ENCODE measurements at places on chromosomes 2 and 18.
A peak's percentile ranks its signal among the peaks of the same experiment; 100 is the strongest.

DNA sequence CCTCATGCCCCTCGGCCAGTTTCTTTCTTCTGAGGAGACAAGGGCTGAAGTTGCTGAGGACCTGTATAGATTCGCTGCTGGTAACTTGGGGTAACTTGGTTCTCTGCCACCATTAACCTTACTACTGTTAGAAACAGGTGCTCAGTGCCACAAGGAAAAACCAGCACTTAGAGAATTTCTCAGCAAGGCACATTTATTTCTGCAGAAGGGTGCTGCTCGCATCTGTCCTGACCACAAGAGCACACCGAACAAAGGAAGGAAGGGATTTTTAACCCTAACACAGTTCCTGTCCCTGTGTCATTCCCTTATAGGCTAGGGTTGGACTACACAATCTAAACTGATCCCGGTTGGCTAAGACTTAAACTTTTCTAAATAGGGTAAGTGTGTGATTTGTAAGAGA lies 154.1 kb downstream of the SOCS6 start:
- no peak for DNase-seq

- peak; percentile 53 for DNase-seq
Observed at GRCh38 chr2:216770717-216771116, 75.4 kb upstream of the IGFBP5 start.

GRCh38 chr2:119376810-119377209 lies 10.0 kb downstream of the DBI start:
- no peak for DNase-seq

DNA sequence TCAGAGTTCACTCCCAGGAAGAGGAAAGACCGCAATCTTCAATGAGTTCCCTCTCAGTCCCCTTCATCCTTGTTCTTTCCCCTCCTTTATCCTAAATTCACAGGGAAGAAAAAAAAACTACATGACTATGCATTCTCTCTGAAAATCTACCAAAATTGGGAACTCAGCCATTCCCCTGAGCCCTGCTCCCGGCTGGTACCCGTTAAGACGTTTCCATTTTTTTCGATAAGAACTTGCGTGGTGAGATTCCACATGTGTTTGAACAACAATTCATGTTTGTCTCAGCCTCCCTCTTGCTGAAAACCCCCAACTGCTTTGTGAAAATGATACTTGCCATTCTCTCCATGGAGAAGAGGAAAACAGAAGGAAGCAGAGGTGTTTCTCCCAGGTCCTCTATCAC lies 318.7 kb upstream of the ID2 start:
- DNase-seq: no peak
